Stromal cell of bone marrow (primary cell): ENCODE measurements at places on chromosomes 2 and 18.

- no peak for DNase-seq
These were observed 456.9 kb upstream of the TNP1 start for GRCh38 chr2:217316743-217317142.

- DNase-seq, result no peak
These were observed 120.1 kb downstream of the HAUS1 start for GRCh38 chr18:46224181-46224775.

DNA sequence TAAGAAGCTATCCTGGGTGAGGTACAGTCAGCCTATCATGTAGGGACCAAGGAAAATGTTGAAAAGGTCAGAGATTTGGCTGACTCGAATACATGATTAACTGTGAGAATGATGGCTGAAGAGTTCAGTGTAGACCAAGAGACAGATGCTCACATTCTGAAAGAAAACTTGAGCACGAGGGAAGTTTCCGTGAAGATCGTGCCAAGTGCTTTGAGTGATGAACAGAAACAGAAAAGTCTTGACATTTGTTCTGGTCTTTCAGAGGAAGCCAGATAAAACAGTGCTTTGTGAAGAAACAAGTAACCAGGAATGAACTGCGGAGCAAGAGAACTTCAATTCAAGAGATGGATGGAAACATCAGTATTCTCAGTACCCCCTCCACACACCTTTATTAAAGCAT lies 500.3 kb upstream of the SMIM21 start:
- no peak for DNase-seq

DNA sequence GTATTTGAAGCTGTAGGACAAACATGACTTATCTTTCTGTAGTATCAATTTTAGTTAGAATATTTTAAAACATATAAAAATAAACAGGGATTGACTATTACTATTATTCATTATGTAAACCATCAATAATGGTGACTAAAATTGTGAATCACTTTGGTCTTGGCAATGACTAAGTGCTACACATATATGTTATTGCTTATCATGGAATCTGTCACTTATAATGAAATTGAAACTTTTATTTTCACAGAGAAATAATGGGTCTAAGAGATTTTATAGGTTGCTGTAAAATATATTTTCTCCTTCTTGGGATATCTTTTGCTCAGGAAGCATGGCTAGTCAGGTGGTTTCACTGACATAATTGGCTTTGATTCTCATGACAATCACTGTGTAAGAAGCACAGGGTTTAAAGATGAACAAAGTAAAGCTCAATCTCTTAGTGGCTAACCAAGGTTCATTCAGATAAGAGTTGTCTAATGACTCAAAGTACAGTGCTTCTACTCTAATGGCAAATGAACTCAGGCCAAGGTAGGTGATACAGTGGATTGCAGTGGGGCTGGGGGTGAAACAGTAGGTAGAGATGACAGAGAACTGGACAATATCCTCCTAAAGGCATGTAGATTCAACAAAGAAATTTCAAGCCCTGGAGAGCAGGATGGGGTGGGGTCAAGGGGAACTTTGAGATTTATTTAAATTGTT lies 98.6 kb upstream of the FANCL start:
- no peak for DNase-seq

DNA sequence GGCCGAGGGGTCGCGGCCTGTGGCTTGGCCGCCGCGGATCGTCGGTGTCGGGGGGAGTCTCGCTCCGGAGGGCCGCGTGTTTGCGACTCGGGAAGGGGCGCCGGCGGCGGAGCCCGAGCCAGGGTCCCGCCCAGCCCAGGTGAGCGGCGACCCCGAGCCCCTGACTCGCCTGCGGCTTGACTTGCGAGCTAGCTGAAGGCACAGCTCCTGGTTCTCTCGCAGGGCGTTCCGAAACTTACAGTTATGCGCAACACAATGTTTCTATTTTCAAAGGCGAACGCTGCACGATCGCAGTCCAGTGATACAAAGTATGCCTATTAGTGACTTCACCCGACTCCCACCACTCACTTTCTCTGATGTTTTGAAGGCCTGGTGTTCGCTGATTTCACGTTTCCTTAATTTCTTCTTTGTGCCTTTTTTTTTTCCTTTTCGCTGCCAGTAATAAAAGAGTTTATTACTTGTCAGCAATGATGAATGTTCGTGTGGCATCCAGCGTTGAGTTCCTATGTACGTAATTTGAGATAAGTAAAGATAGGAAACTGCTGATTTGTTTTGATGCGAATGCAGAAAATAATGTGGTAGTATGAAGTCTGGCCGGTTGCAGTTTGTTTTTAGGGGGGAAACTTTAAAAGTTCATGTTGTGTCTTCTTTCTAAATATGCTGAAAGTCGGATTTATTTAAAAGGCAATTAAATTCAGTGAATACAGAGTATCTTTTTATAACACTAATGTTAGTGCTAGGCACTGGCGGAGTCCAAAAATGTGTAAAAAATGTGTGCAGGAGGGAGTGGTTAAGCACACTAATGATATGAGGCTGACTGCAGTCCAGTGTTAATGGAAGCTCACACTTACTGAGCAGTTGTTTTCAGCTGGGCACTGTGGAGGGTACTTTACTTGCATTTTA lies 706 bp downstream of the UBXN2A start:
- no peak for DNase-seq

GRCh38 chr18:13180614-13181375 lies 37.8 kb upstream of the LDLRAD4 start:
- no peak for DNase-seq

DNA sequence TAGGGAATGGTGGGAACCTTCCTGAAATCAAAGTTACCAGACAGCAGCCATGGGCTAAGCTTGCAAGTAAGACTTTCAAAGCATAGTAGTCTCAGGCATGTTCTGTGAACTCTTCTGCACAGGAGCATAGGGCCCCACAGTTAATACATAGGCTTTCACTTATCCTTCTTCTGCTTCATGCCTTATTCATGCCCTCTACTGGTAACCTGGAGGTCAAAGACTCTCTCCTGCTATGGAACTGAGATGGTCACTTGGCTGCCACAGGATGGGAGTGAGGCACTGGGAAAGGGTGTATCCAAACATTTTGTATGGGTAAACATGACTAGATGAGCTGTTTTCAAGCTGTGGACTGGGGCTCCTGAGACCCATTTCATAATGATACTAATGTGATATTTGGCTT lies 49.1 kb upstream of the ZNF638 start:
- DNase-seq, result no peak

GRCh38 chr18:12837747-12838146 lies 46.3 kb downstream of the PTPN2 start:
- no peak for DNase-seq

DNA sequence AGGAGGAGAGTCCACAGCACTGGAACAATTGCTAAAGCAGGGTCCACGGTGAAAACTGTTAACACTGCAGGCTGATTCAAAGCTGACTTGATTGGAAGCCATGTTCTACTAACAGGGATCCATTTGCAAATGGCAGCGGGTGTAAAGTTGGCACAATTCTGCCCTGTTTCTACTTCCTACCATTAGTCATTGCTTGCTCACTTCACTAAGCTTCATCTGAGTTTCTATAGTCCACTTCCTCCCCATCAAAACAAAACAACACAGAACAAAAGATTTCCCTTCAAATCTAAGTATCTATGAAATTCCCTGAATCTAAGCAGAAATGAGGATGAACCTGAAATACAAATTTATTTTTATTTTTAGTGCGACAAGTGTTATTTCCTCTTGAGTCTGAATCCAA lies 187.4 kb upstream of the SOX11 start:
- no peak for DNase-seq

- DNase-seq, result no peak
These were observed 197.1 kb downstream of the BCL11A start for GRCh38 chr2:60356346-60356745.

GRCh38 chr2:232772531-232772930 lies 3.8 kb downstream of the KCNJ13 start:
- DNase-seq, result no peak

DNA sequence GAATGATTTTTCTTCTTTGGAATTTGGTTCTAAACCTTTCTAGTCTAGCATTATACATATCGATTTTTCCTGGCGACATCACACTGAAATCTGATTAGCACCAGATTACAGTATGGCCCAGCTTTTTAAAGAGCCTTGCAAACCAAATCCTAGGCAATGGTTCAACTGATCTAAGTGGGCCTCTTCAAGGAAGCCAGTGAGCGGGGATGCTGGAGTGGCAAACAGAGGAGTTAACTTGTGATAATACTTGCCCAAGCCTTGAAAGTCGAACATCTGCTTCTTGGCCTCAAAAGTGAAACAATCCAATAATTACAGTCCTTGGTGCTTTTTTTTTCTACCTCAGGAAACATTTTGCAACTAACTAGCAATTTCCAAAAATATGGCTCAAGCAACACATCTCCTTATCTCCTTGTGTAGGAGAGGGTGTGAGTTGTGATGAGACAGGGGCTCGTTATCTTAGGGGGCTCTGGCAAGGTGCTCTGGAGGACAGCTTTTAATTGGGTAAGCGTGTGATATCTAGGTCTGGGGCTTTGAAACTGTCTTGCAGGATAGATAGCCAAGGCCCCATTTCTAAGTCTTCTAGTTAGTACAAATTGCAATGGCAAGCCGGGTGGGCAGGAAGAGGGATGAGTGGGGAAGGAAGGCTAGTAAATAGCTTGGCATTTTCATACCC lies 240.2 kb upstream of the CCDC68 start:
- no peak for DNase-seq

GRCh38 chr2:38515155-38516074 lies 87.3 kb downstream of the HNRNPLL start:
- peak; percentile 20 for DNase-seq

DNA sequence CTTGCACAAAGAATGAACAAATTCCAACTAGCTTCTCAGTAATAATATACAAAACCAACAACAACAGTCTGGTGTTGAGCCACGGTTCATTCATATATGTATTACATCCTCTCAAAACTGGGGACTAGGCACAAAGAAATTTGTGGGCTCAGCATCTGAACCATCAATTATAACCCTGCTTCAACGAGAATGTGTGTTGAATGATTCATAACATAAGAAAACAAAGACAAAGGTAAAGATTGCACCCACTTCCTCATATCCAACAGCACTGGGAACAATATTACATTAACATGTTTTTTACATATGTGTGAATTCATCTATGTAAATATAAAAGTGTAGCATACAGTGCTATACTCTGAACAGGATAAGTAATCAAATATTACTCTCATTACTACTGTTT lies 144.8 kb downstream of the CDH2 start:
- no peak for DNase-seq

- DNase-seq, result no peak
These were observed 210.9 kb downstream of the NDUFA10 start for GRCh38 chr2:239814116-239814860.

GRCh38 chr2:37798315-37799005 lies 126.6 kb upstream of the RMDN2 start:
- no peak for DNase-seq

DNA sequence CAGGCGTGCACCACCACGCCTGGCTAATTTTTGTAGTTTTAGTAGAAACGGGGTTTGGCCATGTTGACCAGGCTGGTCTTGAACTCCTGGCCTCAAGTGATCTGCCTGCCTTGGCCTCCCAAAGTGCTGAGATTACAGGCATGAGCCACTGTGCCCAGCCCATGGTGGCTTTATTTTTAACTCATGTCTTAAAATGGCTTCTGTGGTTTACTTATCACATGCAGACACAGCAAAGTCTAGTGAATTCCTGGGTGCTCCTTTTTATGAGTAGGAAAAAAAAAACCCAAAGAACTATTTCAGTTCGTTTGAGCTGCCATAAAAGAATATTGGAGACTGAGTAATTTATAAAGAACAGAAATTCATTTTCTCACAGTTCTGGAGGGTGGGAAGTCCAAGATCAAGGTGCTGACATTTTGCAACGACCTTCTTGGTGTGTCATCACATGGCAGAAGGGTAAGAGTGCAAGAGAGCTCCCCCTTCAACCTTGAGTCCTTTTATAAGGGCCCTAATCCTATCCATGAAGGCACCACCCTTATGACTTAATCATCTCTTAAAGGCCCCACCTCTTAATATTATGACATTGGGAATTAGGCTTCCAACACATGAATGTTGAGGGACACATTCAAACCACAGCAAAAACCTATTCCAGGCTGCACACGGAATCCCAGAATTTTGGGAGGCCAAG lies 12.6 kb upstream of the REL start:
- no peak for DNase-seq

DNA sequence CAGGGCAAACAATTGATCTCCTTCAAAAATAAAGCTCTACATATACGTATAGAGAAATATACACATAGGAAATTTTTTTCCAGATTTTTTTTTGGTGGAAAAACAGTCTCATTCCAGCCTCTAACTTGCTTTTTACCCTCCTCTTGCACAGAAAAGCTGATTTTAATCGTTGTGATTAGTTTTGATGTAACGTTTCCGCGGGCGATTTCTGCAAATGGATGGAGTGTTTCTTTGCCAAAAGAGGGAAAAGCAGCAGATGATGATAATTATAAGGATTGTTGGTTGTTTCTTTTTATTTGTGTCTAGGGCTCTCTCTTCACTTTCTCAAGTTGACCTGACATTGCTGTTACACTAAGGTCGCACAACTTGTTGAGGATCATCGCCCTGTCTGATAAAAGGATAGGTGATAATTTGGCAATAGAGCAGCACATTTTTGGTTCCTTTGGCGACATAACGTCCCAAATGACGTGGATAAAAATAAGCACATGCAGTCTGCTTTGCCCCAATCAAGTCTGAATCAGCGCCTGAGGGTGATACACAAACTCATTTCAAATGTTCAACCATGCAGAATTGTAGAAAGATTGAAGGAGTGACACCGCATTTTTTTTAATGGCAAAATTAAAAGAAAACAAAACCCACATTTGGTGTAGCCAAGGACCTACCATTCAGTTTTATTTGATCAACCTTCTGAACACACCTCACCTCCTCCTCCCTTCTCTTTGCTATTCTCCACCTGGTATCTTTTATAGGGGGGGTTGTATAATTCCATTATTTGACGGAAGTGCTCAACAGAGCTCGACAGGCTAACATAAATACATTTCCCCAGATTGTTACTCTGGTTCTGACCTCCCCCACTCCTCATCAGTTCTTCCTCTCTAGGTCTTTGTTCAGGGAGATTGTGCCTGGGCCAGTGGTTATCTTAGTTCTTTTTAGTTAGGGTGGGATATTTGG lies 109.6 kb upstream of the KCTD1 start:
- DNase-seq, result no peak

GRCh38 chr2:201887773-201888425 lies 81.6 kb downstream of the CDK15 start:
- no peak for DNase-seq

GRCh38 chr2:202035089-202035940 lies 1.7 kb downstream of the FZD7 start:
- DNase-seq, result peak; percentile 62

DNA sequence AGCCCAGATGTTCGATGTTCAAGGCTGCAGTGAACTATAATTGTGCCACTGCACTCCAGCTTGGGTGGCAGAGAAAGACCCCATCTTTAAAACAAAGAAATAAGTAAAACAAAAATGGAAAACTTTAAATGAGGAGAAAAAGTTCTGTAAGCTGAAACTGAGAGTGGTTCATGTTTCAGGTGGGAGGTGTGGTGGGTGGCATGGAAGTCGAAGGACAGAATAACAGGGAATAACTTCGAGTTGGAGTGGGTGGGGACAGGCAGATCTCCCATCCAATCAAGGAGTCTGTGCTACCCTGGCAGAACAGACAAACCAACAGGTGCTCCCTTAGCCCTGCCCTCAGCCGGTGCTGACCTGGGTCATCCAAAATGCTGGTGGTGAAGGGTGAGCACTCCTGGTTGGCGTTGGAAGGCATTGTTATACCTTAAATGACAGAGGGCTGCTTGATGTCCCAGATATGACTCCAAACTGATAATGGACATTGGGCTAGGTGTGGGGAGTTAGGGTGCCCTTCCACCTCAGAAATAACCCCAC lies 328.4 kb downstream of the DYSF start:
- no peak for DNase-seq

GRCh38 chr2:6073191-6074088 lies 381.3 kb downstream of the SOX11 start:
- peak; percentile 36 for DNase-seq
